ENCODE measurements at places on chromosomes 1 and 21. TPM values are rescaled to one million over a fixed set of nuclear protein-coding genes. Genes with fewer than 3 reads are reported as not detected.

Gene CFHR1
- total RNA-seq = 1.3 TPM

Gene DEGS1
- total RNA-seq = 46.0 TPM

Gene C1orf226
- 13.0 TPM for total RNA-seq

Gene L1TD1
- total RNA-seq = 7.2 TPM

Gene MX2
- total RNA-seq = 19.0 TPM

Gene ATP6V1G3
- not detected for total RNA-seq

Gene CYP4B1
- 20.9 TPM for total RNA-seq

Gene LORICRIN
- not detected for total RNA-seq
